ENCODE measurements at places on chromosomes 16 and 17. TPM values are rescaled to one million over a fixed set of nuclear protein-coding genes. Genes with fewer than 3 reads are reported as not detected.

JPH3 gene
- 26.4 TPM for total RNA-seq

PRSS8 gene
- 107 TPM for total RNA-seq

CD79B gene
- total RNA-seq, result not detected

C16orf96 gene
- 1.2 TPM for total RNA-seq

ADAMTS18 gene
- 5.8 TPM for total RNA-seq

MSLN gene
- total RNA-seq, result 0.50 TPM

ZFPM1 gene
- total RNA-seq, result 88.5 TPM

GSG1L gene
- total RNA-seq, result 0.27 TPM

CBFA2T3 gene
- total RNA-seq, result 12.9 TPM

MYL4 gene
- 1.1 TPM for total RNA-seq

ITGB4 gene
- total RNA-seq, result 14.8 TPM

WSB1 gene
- total RNA-seq, result 468 TPM

IL21R gene
- total RNA-seq, result not detected

ADAM11 gene
- total RNA-seq, result 1.4 TPM

UMOD gene
- 0.11 TPM for total RNA-seq

PRR11 gene
- total RNA-seq, result 21.2 TPM

KRT24 gene
- total RNA-seq, result not detected

HSD3B7 gene
- 4.6 TPM for total RNA-seq

CSNK1D gene
- total RNA-seq, result 224 TPM

ABCC12 gene
- 0.36 TPM for total RNA-seq

TBX21 gene
- total RNA-seq, result not detected

PTX4 gene
- not detected for total RNA-seq

TMEM92 gene
- total RNA-seq, result 7.4 TPM

KRT36 gene
- total RNA-seq, result not detected

TEX14 gene
- 0.22 TPM for total RNA-seq

TRPV3 gene
- total RNA-seq, result 2.7 TPM

CCNF gene
- 26.5 TPM for total RNA-seq

LYRM9 gene
- 9.5 TPM for total RNA-seq

PDK2 gene
- total RNA-seq, result 35.7 TPM

DRC3 gene
- 15.4 TPM for total RNA-seq

PIK3R5 gene
- total RNA-seq, result 0.50 TPM

SLC22A31 gene
- 6.9 TPM for total RNA-seq

SPNS3 gene
- total RNA-seq, result not detected

NPIPA5 gene
- total RNA-seq, result 8.5 TPM

DNAH2 gene
- total RNA-seq, result 0.22 TPM

RRAD gene
- 0.36 TPM for total RNA-seq
